ENCODE measurements at places on chromosomes 16 and 17.

DNA sequence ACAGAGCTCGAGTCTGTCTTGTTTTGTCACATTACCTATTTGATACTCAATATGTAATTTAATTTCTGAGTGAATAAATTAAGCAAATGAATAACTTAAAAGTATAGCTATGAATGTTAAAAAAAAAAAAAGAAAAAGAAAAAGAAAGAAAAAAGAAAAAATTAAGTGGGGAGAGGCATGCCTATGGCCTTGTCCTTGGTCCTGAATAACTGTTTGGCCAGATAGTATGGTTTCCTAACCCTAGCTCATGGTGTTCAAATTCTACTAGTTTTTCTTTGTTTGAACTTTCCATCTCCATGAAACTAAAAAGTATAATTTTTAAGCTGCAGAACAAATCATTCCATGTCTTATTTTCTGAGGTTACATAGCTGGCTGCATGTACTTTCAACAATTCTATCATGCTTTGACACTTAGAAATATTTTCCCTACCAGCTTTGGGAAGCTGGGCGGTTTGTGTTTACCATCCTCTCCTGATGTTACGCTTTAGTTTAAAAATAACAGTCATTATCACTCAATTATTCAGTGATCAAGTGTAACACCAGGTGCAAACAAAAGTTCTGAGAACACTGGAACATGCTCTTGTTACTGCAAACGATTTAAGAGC is 31.8 kb downstream of the TOX3 start:
- peak; percentile 79 for DNase-seq

GRCh38 chr17:47792979-47793378 is 28.6 kb downstream of the OSBPL7 start:
- DNase-seq: no peak

DNA sequence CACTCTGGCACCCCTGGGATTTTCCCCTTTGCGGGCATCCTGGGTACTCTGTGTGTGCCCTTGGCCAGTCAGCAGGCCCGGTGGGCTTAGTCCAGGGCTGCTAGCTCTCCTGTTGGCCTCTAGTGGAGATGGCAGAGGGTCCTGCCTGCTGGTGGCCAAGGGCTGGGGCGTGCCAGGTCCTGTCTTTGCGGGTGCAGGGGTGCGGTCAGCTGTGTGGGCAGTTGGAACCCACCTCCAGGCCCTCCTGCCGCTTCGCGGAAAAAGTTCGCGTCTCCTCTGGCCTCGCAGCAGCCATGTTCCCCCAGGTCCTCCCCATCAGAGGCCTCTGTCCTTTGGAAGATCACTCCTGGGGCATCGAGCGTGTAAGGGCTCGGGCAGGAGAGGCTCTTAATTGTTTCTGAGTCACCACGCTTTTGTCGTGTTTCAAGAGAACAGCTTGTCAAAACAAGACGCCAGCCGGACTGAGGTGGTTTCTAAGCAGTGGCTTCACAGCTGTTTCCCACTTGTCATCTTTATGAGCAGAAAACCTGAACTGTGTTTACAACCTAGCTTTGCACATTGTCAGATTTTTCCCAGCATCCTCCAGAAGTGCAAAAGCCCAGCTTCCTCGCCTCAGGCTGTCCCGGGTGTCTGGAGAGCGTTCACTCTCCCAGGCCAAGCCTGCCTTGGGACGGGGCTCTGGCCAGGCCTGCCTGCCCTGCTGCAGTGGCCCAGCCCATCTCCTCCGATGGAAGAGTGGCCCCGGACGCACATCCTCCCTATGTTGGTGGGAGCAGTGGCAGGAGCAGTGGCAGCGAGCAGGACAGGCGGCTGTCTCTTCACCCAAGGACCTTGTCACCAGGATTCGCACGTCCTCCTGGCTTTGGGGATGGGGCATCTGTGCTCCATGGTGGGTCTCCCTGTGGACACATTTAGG is 5.0 kb upstream of the DNASE1L2 start:
- DNase-seq: no peak

- no peak for DNase-seq
Measured at GRCh38 chr17:50766222-50767023, 895 bp downstream of the ANKRD40CL start.

- no peak for DNase-seq
Measured at GRCh38 chr17:50547736-50548083, 736 bp downstream of the SPATA20 start.

DNA sequence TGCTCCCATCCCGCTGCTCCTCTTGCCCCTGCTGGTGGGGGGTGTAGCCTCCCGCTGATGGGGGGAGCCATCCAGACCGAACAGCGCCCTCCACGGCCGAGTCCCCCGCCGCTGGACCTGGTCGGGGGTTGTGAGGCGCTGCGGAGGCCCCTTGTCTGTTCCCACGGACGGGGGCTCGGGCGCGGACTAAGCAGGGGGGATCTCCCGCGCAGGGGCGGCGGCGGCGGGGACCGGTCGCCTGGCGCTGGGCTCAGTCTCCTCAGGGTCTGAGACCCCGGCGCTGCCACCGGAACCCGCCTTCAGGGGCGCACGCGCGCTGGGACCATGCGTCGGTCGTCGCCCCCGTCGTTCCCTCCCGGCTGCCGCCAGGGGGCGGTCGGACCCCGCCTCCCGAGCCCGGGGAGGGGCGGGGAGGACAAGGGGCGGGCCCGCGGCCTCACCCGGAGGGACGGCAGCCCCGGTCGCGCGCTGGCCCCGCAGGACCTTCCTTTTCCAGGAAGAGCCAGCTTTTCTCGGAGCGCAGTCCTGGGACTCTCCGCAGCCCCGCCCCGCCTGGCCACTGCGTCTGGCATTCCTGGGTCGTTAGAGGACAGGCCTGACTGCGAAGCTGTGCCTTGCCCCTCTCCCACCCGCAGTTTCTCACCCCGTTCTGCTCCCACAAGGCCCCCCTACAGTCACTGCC is 6.3 kb upstream of the IL32 start:
- DNase-seq: peak; percentile 4

- DNase-seq: peak; percentile 24
Measured at GRCh38 chr16:83200005-83200779, 573.4 kb downstream of the CDH13 start.

DNA sequence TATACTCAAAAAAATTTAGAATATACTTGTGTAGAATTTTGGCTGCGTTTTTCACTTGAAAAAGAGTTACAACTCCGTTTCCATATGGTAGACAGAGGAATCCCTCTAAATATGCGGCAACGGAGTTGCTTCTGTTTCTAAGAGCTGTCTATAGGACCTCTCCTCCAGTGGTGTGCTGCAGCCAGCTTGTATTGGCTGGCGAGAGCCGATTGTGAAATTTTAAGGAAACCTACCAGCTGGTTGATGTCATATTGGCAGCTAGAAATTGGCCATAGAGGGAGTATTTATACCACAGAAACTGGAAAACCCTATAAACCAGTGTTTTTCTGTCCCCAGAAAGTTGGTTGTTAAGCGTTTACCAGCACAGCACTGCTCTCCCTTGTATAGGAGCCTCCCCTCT is 655.8 kb upstream of the EEF2KMT start:
- DNase-seq: no peak

DNA sequence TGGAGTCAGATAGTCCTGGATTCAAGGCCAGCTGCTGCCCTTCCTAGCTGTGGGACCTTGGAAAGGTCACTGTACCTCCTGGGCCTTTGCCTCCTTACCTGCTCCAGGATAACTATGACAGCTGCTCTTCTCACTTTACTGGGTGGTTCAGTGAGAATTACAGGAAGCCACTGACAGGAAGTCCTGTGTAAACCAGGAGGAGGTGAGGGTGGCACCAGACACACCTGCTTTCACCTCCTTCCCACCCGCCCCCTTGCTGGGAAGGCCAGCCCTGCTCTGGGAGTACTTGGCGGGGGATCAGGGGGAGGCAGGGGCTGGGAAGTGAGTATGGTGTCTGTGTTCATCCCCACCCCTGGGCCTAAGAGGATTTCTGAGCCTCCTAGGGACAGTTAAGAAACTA is 42.6 kb downstream of the CPNE2 start:
- DNase-seq: no peak
